ENCODE measurements at places on chromosomes 7 and 10.

DNA sequence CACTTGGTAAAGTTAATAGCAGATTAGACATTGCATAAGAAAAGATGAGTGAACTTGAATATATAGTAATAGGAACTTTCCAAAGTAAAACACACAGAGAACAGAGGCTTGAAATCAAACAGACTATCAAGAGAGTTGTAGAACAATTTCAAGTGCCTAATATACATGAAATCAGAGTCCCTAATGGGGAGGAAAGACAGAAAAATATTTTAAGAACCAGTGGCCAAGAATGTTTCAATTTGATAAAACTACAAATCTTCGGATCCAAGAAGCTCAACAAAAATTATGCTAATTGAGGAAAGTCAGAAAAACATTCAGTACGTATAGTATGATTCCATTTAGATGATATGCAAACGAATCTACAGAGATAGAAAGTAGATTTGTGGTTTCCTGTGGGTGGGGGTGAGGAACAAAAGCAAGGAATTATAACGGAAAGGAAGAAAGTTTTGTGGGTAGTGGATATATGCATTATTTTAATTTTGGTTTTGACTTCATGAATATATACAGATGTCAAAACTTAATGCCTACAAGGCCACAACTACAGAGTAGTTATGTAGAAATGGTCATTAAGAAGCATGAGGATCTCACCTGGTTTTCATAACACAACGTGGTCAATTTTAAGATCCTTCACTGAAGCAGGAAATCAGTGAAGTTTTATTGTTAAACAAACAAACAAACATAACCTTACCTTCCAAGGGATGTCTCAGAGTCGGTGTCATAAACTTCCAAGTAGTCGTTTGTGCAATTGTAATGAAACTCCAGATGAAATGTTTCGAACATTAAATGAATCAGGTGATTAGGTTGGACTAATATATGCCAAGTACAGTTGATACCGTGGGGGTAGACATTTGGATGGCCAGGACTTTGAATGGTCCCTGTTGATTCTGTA is 62.0 kb downstream of the CUBN start:
- no peak for DNase-seq

GRCh38 chr10:96257944-96258343 is 13.4 kb downstream of the BLNK start:
- DNase-seq: no peak

GRCh38 chr7:99137411-99138180 is 6.3 kb downstream of the SMURF1 start:
- DNase-seq: no peak

DNA sequence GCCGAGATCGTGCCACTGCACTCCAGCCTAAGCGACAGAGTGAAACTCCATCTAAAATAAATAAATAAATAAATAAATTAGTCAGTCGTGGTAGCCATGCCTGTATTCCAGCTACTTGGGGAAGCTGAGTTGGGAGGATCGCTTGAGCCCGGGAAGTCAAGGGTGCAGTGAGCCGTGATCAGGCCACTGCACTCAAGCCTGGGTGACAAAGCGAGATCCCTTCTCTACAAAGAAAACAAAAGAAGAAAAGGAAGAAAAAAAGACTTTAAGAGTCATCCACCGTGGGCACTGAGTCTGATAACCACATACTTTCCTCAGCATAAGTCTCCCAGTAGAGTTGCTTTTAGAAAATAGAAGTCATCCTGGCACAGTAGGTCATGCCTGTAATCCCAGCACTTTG is 2.6 kb downstream of the TMEM254 start:
- no peak for DNase-seq

DNA sequence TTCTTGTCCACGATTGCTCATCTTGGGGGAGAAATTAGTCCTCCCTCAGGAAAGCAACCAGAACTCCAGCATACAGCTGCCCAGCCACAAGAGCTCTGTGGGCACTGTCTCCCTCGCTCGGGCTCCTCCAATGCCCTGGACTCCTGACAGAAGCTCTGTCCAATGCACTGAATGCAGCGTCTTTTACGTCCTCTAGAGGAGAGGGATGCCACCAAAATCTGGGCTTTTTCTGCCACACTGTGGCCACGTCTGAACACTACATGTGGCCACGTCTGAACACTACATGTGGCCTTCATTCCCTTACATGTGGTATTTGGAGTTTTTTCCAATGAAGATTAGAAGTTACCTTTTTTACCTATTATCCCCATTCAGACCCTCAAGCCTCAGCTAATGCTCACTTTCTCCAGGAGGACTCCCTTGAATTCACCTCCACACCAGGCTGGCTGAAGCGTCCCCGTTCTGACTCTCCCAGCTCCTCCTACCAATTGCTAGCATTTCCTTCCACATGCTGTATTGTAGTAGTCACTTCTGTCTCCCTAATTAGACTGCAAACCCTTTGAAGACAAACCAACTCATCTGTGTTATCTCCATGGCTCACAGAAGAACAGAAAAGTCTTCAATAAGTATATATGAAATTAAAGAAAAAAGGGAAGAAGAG is 134.3 kb upstream of the PDE1C start:
- DNase-seq: peak; percentile 20

- DNase-seq: no peak
Measured at GRCh38 chr7:50983850-50984249, 201.2 kb upstream of the GRB10 start.

DNA sequence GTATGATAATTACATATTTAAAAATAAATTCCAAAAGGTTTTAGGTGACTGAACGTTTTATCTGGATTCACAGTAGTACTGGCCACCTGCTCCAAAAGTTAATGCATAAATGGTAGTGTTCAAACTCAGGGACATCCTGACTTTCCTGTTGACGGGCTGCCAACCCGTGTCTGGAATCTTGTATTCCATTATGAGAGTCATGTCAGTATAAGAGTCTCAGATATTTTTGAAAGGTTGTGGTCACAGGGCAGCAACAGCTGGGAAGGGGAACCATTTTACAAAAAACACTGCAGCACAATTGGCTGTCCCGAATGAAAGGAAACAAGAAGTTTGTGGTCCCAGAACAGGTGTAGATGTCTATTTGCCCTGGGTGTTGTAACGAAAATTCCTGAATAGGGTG is 2.8 kb downstream of the TDRD1 start:
- no peak for DNase-seq

- no peak for DNase-seq
Measured at GRCh38 chr10:71528371-71529206, 131.9 kb downstream of the CDH23 start.

DNA sequence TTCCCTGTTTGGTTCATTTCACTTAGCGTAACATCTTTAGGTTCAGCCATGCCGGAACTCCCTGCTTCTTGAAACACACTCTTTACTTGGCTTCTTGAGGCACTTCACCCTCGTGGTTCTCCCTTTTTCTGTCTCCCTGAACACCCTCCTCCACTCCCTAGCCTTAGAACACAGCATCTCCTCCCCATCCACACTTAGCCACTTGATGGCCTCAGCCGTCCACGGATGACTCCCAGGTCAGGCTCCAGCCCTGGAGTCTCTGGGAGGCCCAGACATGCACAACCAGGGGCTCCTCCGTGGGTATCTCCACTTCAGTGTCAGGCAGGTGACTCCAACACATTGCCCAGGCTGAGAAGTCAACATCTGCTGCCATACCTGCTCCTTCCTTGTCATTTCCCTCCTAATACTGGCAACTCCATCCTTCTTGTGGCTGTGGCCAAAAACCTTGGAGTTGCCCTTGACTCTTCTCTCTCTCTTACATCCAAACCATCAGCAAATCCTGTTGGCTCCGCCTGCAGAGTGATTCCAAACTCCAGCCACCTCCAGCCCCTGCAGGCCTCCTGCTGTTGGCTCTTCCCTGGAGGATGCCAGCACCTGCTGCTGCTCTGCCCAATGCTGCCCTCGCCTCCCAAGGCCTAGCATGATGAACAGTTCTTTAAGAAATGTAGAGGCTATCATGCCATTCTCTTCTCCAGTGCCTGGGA is 8.4 kb upstream of the INMT start:
- DNase-seq: no peak

DNA sequence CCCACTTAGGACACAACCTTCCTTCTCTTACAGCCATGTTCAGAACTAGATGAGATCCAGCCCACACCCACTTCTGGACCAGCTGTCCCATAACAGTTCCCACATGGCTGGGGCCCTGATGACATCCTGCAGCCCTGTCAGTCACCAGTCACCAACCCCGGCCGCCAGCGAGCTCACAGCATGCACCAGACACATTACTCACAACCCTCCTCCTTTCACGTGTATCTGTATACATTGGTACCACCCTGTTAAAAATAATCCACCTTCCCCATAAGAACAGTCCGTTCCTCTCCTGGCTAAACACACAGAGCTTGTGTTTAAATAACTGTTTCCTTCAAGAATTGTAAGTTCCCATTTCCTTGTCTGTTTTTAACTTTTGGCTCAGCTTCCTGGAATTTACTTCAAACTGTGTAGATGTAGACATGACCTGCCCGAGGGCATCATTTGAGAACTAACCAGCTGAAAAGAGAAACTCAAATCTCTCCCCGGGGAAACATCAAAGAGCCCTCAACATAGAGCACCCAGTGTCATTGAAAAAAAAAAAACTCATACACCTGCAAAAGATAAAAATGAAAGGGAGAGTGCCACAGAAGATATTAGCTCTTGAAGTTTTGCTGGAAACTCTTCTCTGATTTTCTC is 26.0 kb upstream of the PRLHR start:
- DNase-seq: no peak

DNA sequence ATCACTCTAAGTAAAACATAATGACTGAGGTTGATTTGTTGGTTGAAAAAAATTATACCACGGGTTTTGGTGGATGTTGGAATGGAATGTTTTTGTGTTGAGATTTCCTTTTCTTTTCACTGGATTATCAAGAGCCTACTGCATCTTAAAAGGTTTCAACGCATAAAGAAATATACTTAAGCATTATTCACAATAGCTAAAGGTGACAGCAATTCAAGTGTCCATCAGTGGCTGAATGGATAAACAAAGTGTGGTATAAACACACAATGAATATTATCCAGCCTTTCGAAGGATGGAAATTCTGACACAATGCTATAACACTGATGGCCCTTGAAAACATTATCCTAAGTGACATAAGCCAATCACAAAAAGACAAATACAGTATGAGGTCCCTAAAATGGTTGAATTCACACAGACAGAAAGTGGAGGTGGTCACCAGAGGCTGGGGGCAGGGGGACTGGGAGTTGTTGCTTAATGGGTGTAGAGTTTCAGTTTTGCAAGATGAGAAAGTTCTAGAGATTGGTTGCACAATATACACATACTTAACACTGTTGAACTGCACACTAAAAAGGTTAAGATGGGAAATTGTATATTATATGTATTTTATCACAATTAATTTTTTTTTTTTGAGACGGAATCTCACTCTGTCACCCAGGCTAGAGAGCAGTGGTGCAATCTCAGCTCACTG is 122.3 kb downstream of the NRP1 start:
- no peak for DNase-seq

- DNase-seq: no peak
Measured at GRCh38 chr7:86814661-86815379, 171.1 kb downstream of the GRM3 start.

GRCh38 chr10:131041441-131041840 is 270.1 kb downstream of the TCERG1L start:
- no peak for DNase-seq

- no peak for DNase-seq
Measured at GRCh38 chr10:91820144-91820543, 21.9 kb downstream of the TNKS2 start.

- DNase-seq: no peak
Measured at GRCh38 chr10:26368463-26368862, 69.7 kb upstream of the APBB1IP start.

DNA sequence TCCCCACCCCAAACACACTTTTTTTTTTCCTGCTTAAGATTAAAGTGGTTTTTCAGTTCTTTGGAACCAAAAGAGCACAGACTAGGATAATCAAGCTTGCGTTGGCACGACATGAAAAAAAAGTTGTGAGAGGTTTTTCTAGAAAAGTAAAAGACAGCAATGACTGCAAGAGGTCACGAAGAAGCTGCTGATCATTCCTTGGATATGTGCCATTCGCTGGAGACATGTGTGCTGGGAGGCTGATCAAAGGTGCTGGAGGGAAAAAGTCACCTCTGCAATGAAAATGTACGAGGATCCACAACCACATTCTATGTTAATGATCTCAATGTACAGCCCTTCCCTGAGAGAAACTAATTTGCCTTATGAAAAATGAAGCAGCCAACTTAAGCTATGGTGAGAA is 5.4 kb downstream of the AKR1B1 start:
- DNase-seq: no peak

Measured in GF-D8 (cell line).